ENCODE measurements at places on chromosomes 13 and 19.
A peak's percentile ranks its signal among the peaks of the same experiment; 100 is the strongest.

GRCh38 chr13:64054321-64054720, 2638.7 kb upstream of the PCDH20 start:
- DNase-seq: no peak

- DNase-seq: no peak
These were observed 44.0 kb upstream of the TFDP1 start for GRCh38 chr13:113540523-113540922.

DNA sequence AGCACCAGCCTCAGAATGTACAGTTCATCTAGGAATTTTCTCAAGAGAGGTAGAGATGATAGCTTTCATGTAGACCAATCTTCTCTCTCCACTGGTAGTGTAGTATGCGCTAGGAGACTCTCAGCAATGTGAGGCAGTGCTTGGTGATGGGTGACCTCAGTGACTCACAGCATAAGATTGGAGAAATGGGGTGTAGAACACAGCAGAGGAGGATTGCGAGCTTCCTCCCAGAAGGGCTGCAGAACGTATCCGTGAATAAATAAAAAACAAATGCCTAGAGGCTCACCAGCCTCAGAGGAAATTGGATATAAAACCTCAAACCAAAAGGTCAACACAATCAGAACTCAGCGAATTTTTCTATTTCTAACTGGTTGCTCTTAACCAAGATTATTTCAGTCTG, 182.9 kb upstream of the RXFP2 start:
- DNase-seq: no peak

- DNase-seq: no peak
These were observed 798.3 kb downstream of the GPC5 start for GRCh38 chr13:92196591-92197256.

DNA sequence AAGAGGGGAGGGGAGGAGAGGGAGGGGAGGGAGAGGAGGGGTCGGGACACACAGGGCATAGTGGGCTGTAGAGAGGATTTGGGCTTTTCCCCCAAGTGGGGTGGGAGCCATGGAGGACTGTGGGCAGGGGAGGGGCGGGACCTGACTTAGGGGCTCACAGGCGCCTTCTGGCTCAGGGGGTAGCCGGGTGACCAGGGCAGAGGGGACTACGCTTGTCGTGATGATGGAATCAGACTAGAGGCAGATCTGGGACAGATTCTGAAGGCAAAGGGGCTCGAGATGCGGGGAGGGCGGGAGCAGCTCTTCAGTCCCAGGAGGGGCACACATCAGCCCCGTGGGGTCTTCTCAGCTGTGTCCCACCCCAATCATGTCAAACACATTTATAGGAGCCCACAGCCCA, 13.5 kb downstream of the NDUFA11 start:
- DNase-seq: no peak

DNA sequence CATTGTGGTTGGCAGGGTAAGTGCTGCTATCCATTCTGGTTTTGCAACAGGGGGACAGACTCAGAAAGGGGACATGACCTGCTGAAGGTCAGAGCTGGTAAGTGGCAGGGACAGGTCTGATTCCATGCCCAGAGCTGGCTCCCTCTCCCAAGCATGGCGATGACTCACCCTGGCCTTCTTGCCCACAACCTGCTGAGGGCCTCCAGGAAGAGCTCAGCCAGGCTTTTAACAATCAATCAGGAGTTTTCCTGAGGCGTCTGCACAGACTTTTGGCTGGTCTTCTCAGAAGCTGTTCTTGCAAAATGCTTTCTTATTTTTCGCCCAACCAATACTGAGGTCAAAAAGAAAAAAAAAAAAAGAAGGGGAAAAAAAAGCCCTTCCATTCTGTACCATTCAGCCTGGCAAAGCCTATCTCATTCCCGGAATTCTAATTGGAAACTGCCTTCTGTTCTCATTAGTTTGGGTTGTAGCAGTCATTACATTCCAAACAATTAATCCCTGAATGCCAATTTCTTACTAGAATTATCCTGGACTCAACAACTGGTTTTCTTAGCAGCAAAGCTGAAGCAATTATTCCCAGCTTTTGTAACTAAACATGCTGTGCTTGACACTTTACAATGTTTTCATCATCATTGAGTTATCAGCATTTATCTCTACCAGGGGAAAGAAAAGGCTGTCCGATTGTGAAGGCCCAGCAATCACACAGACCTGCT, 17.7 kb downstream of the SIAH3 start:
- DNase-seq: no peak

GRCh38 chr13:70893832-70894231, 785.6 kb upstream of the KLHL1 start:
- no peak for DNase-seq

- peak; percentile 64 for DNase-seq
These were observed 4.1 kb upstream of the CD79A start for GRCh38 chr19:41872775-41873647.

GRCh38 chr13:73036566-73036965, 22.2 kb upstream of the KLF5 start:
- DNase-seq: no peak

DNA sequence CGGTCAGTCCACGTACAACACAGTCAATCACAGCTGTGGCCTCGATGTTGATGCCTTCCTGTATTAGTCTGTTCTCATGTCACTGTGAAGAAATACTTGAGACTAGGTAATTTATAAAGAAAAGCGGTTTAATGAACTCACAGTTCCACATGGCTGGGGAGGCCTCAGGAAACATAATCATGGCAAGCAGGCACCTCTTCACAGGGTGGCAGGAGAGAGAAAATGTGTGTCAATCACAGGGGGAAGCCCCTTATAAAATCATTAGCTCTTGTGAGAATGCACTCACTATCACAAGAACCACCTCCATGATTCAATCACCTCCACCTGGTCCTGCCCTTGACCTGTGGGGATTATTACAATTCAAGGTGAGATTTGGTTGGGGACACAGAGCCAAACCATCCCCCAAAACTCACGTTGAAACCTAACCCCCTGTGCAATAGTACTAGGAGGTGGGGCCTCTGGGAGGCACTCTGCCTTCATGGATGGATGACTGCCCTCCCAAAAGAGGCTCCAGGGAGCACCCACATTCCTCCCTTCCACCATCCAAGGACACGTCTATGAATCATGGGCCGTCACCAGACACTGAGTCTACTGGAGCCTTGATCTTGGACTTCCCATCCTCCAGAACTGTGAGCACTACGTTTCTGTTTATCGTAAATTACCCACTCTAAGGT, 2.3 kb upstream of the PROZ start:
- DNase-seq: no peak

DNA sequence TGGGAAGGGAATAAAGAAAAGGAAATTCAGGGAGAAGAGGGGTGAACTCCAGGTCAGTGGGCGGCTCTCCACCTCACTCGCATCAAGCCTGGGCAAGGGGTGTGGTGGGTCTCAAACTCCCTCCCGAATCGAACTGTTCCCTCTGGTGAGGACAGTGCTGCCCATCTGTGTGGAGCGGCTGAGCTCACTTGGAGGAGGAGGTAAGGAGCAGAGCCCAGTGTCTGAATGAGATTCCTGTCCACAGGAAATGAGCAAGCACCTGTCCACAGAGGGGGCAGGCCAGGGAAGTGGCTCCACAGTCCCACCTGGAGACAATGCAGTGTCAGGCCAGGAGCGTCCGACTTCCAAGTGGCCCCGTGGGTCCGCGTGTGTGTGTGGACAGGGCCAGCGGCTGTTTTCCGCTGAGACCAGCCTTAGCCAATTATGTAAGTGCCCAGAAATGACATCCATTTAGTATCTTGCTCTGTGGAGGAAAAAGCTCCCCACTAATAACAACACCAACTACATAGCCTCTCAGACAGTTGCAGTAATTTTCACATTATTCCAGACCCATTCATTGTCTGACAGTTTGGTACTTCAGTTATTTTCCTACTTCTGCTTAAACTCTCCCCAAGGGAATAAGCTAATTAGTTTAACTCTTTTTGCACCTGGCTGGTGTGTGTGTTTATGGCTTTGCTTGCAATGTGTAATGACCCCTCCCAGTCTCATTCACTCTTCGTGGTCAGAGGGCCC, 114.6 kb downstream of the SOX1 start:
- DNase-seq: no peak

GRCh38 chr19:33803383-33803782, 6.7 kb downstream of the KCTD15 start:
- no peak for DNase-seq

- no peak for DNase-seq
These were observed 472.7 kb downstream of the RFC3 start for GRCh38 chr13:34290661-34291060.

GRCh38 chr13:113646921-113647340, 11.1 kb downstream of the ATP4B start:
- no peak for DNase-seq

GRCh38 chr13:30864433-30865122, 41.5 kb upstream of the MEDAG start:
- DNase-seq: no peak

DNA sequence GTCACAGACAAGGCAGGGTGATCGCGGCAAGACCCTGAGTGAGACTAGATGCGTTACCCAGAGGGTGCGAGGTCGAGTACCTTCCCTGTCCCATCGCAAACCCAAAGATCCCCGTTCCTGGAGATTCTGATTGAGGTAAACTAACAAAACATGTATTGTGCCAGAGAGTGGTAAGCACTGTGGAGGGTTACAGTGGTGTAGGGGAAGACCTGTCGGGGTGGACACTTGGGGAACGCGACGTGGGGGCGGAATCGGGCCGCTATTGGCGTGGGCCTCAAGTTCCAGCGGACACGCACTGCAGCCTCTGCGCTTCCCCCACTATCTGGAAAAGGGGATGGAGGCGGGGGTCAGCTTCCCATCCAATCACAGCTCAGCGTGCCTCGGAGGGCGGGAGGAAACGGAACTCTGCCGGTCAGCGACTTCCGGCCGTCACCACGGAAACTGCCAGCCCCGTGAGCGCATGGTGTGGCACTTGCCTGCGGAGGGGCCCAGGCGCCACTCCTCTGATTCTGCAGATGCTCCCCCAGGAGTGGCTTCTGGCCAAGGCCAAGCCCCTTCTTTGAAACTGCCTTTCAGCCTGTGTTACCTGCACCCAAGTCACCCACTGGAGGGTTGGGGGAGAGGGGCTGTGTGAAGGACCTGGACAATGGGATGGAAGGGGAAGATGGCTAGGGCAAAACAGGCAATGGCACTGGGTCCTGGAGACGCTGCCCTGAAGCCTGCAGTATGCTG, 1.0 kb upstream of the UBE2M start:
- DNase-seq: peak; percentile 53

DNA sequence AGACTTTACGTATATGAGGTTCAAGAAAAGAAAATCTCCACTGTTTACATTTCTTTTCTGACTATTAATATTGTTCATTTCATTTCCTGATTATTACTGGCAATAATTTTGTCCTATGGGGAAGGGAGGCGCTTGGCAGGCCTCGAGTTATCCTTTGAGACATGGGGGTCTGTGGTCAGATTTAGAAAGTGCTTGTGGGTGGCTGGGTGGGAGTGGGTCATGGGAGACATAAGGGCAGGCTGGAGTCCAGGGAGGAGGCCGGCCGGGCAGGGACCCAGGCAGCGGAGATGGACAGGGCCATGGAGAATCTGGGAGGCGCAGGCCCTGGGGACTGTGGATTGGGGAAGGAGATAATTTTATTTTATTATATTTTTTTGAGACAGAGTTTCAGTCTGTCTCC, 40.1 kb downstream of the LTBP4 start:
- no peak for DNase-seq

DNA sequence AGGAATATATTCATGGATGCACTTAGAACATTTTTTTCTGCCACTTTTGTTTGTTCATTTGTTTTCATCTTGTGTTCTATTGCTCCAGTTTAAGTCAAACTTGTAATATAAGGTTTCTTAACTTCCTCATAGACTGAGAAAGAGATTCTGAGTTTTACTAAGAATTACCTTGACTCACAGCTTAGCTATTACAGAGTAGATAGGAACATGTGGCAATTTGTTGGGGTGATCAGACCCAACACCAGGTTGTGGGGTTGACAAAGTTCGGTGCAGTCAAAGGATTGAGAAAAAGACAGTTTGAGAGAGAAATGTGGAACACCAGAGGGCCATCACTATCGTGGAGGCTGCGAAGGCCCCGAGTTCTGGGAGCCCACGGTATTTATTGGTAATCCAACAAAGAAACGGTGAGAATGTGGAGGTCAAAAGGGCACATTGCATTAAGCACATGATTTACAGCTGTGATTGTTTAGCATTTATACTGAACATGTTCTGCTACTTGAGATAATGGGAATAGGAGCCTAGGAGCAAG, 2526.0 kb downstream of the PCDH9 start:
- DNase-seq: no peak

- no peak for DNase-seq
These were observed 25.9 kb downstream of the SPRY2 start for GRCh38 chr13:80314711-80315653.

DNA sequence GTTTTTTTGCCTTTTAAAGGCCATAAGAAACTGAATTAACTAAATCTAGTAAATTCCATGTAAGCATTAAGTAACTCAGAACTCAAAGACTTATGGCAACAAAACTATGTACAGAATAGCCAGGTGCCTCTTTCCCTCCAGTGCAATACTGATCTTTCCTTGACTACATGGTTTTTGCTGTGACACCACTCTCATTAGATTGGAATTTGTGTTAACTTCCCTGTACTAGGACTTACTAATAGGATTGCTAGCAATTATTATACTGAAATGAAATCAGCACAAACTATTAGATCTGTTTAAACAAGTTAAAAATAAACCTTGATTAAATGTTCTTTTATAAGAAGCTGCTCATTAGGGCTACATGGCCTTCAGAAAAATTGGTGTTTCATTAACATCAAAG, 96.3 kb downstream of the DACH1 start:
- no peak for DNase-seq

DNA sequence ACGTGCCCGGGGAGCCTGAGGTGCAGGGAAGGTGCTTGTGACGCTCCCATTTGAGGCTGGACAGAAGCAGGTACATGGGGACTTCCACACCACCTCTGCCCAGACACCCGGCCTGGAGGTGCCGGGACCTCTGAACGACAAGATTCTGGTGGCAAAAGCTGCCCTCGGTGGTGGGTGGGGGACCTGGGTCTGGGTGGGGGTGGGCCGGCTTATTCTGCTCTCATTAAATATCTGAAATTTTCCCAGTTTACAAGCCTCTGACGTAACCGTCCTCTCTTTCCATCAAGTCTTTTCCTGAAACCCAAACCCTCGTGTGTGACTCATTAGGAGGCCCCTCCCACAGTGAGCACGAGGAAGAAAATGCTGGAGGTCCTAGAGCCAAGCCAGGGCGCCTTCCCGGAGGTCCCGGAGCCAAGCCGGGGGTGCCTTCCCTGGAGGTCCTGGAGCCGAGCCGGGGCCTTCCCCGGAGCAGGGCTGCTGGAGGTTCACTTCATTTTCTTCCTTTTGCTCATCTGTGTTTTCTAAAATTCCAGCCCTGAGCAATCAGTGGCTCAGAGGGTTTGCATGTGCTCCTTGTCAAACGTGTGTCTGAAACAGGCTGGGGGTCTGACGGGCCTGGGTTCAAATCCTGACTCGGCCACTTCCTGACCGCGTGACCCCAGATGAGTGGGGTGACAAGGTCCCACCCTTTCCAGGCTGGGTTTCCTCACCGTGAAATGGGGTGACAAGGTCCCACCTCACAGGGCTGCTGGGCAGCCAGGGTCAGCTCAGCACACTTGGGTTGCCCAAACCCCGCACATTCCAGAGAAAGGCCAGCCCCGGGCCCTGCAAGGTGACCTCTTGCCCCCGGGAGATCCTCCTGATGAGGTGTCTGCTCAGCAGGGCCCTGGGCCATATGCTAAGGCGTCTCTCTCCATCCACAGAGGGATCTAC, 10.0 kb downstream of the CFD start:
- no peak for DNase-seq

GRCh38 chr13:30121666-30122065, 185.7 kb downstream of the KATNAL1 start:
- no peak for DNase-seq
